ENCODE measurements at places on chromosomes 3 and 15. TPM values are rescaled to one million over a fixed set of nuclear protein-coding genes. Genes with fewer than 3 reads are reported as not detected.

DNA sequence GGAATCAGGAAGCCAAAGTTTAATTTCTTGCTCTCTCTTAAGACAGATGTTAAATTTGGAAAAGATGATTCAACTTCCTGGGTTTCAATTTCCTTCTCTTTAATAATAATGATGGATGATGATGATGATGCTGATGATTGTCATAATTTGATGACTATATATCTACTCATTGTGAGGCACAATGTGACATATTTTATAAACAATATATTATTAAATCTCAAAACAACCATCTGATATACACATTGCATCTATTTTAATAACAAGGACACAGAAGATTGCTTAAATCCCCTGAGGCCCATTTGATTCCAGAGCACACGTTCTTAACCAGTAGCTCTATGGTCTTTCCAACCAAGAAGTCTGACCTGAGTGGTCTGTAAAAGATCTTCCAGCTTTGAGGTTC is 124.0 kb downstream of the CNTN6 start:
- no peaks in the 10 kb centered on the region for H3K27me3 ChIP-seq
- H3K27ac ChIP-seq: no peak overlapping the region
- no peaks in the 10 kb centered on the region for H3K4me1 ChIP-seq
- no peak for DNase-seq
- H3K4me3 ChIP-seq: no peak overlapping the region

- peak within 1 kb of the TSS; percentile 47 for H3K4me3 ChIP-seq
- peak within 1 kb of the TSS; percentile 47 for H3K27ac ChIP-seq
- DNase-seq: no peak
- H3K36me3 ChIP-seq: no peaks in the 10 kb centered on the region
- 0 out of 2 replicates have a peak, but pooled peaks cover 7% of the 10 kb centered on the region for H3K4me1 ChIP-seq
- H3K27me3 ChIP-seq: no peaks in the 10 kb centered on the region
Observed at GRCh38 chr3:196968233-196969133, at the start of gene PIGZ. Gene PIGZ, minus strand, starts transcription at chr3:196968833. Its CDS starts 16,802 bp downstream, at chr3:196952031.

DNA sequence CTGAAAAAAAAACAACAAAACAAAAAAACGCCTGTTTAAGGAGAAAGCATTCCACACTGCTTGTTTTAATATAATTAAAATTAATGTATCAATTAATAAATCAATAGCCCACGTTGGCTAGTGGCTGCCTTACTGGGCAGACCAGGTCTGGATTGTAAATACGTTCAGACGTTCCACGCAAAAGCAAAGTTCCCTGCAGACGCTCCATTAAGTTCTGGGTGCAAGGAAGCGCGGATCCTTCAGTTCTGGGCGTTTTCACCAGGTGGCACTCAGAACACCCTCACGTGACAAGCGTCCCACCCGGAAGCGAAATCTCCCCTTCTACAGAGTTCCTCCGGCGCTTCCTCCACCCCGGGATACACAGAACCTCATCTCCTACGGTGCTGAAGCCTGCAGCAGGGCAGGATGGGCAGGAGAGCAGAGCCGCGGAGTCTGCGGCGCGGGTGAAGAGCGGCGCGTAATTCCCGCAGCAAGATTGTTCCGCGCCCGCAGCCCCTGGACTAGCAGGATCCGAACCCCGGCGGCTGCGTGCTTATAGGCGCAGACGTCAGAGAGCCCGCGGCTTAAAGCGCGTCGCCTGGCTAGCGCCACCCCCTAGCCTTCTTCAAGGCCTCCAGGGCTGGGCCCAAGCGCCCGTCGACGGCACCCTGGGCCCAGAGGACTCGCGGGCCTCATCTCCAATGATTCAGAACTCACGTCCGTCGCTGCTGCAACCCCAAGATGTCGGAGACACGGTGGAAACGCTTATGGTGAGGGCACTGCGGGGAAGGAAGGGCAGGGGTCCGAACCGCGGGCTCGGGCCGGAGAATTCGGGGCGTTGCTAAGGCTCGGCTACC is at the start of gene SLC25A38:
Gene SLC25A38 (plus strand): TSS at position 326 of the 836 bp plus-strand sequence. CDS start 355 bp downstream, at position 681.
- H3K4me3 ChIP-seq: peak within 1 kb of the TSS; percentile 95
- H3K4me1 ChIP-seq: peaks cover 9% of the 10 kb centered on the region
- H3K36me3 ChIP-seq: no peaks in the 10 kb centered on the region
- H3K27me3 ChIP-seq: no peaks in the 10 kb centered on the region

DNA sequence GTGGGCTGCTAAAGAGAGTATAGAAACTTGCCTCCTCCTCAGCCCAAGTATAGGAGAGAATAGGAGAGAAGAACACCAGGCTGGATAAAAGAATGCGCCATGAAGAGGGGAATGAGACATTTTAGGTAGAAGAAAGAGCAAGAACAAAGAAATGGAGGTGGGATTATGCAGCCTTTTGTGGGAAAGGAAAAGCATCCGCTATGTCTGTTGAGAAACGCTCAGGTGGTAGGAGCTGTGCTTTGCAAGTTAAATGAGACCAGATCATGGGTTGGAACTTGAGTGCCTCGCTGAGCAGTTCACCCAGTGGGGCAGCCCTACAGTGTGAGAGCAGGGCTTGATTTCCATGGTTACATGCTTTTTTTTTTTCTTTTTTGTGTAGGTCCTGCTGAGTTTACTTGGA is 11.5 kb upstream of the RTP1 start:
- no peaks in the 10 kb centered on the region for H3K27me3 ChIP-seq
- H3K27ac ChIP-seq: no peak overlapping the region
- H3K4me1 ChIP-seq: peaks cover 7% of the 10 kb centered on the region
- no peak for DNase-seq
- H3K36me3 ChIP-seq: no peaks in the 10 kb centered on the region
- no peak overlapping the region for H3K4me3 ChIP-seq

DNA sequence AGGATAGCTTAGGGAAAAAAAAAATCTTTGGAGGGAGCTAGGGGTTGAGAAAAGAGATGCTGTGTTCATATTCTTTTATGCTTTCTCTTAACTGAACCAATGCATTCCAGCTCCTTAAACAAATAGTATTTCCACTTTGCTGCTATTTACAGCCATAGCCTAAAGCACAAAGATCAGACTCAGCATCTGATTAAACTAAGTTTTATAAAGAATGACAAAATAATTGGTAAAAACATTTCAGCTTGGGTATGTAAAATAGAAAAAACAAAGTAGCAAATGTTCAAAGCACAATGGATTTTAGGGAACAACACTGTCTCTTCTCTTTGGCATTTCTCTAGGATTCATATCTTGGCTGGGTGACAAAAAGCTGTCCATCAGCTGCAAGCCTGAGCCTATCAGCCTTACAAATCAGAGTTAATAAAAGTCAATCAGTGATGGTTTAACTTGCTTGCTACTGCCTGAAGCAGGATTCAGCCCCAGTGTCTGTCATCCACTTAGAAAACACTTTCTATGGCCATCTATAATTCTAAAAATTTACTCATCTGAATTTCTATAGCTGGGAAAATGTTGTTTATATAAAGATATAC is 232.1 kb upstream of the CDIN1 start:
- no peak overlapping the region for H3K27ac ChIP-seq
- no peak for DNase-seq
- H3K27me3 ChIP-seq: no peaks in the 10 kb centered on the region
- H3K36me3 ChIP-seq: no peaks in the 10 kb centered on the region

GRCh38 chr3:192434186-192434585 is 293.2 kb downstream of the FGF12 start:
- no peaks in the 10 kb centered on the region for H3K4me1 ChIP-seq
- no peak overlapping the region for H3K27ac ChIP-seq
- no peaks in the 10 kb centered on the region for H3K36me3 ChIP-seq
- DNase-seq: no peak
- no peak overlapping the region for H3K4me3 ChIP-seq

- H3K4me1 ChIP-seq: no peaks in the 10 kb centered on the region
- no peaks in the 10 kb centered on the region for H3K27me3 ChIP-seq
Observed at GRCh38 chr15:67501177-67501835, 19.6 kb upstream of the C15orf61 start.

- DNase-seq: no peak
- H3K36me3 ChIP-seq: no peaks in the 10 kb centered on the region
- H3K27me3 ChIP-seq: no peaks in the 10 kb centered on the region
- no peak overlapping the region for H3K4me3 ChIP-seq
- H3K27ac ChIP-seq: no peak overlapping the region
Observed at GRCh38 chr3:184008161-184008560, 9.5 kb downstream of the ABCC5 start.

GRCh38 chr15:88882785-88883184 is 12.6 kb downstream of the HAPLN3 start:
- H3K27ac ChIP-seq: no peak overlapping the region
- H3K4me3 ChIP-seq: no peak overlapping the region
- no peaks in the 10 kb centered on the region for H3K36me3 ChIP-seq
- H3K27me3 ChIP-seq: no peaks in the 10 kb centered on the region
- H3K4me1 ChIP-seq: peaks cover 10% of the 10 kb centered on the region

GRCh38 chr3:167742338-167742737 is 6.8 kb downstream of the SERPINI1 start:
- DNase-seq: no peak
- no peaks in the 10 kb centered on the region for H3K27me3 ChIP-seq
- H3K27ac ChIP-seq: no peak overlapping the region

MYZAP gene
- total RNA-seq: 5.8 TPM

AADACL2 gene
- not detected for total RNA-seq

DMXL2 gene
- 21.5 TPM for total RNA-seq

CTXN2 gene
- total RNA-seq: not detected

CYP1A1 gene
- total RNA-seq: 1.5 TPM

ITGA11 gene
- not detected for total RNA-seq

TMF1 gene
- total RNA-seq: 27.3 TPM

CFAP20DC gene
- total RNA-seq: 2.9 TPM
